Hippocampal formation (tissue), 2 donors: ENCODE measurements at places on chromosomes 1 and 21.

DNA sequence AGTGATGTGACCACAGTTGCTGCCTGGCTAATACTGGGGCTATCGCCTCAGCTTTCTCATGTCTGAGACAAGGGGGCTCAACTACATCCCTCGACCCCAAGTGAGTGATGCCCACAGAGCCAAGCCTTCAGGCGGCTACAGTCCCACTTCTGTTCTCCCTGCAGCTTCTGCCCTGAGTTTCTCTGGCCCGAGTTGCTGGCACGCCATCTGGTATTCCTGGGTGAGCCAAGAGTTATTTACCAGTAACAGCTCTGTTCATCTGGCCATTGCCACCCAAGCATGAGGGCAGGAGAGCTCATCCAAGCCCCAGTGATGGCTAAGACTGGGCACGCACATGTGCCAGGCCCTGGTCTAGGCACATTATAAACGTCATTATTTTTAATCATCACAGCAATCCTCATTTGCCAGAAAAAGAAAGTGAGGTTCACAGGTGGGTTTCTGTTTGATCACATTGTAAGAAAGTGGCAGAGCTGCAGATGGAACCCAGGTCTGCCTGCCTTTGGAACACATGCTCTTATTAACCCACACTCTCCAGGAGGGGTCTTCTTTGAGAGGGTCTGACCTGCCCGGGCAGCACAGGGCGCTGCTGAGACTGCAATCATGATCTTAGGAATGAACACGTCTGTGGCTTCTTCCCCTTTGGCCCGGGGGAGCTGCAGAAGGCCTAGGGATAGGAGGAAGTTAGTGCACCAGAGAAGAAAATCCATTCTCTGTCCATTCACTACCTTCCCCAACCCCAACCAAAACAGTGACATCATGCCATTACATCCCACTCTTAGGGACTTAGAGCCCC, 27.5 kb downstream of the KCND3 start:
- DNase-seq, result peak; percentile 25

- DNase-seq, result no peak
Measured at GRCh38 chr1:22344329-22344630, 107.4 kb upstream of the ZBTB40 start.

- no peak for DNase-seq
Measured at GRCh38 chr21:45050345-45050796, 24.0 kb upstream of the ADARB1 start.

DNA sequence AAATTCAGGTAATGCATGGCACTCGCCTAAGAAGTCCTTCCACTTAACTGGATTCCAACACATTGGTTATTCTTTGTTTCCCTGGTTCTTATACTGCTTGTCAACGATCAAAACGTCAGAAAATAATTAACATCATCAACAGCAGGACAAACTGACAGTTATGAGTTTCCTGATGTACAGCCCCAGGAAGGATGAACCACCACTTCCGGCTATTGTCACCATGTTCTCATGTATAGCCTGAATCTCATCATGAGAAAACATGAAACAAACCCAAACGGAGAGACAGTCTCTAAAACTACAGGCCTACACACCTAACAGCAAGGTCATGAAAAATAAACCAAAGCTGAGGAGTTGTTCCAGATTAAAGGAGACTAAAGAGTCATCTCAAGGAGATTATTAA, 60.5 kb upstream of the FBXO28 start:
- DNase-seq, result no peak

GRCh38 chr1:80154176-80154575, 1147.6 kb upstream of the ADGRL4 start:
- DNase-seq, result no peak

DNA sequence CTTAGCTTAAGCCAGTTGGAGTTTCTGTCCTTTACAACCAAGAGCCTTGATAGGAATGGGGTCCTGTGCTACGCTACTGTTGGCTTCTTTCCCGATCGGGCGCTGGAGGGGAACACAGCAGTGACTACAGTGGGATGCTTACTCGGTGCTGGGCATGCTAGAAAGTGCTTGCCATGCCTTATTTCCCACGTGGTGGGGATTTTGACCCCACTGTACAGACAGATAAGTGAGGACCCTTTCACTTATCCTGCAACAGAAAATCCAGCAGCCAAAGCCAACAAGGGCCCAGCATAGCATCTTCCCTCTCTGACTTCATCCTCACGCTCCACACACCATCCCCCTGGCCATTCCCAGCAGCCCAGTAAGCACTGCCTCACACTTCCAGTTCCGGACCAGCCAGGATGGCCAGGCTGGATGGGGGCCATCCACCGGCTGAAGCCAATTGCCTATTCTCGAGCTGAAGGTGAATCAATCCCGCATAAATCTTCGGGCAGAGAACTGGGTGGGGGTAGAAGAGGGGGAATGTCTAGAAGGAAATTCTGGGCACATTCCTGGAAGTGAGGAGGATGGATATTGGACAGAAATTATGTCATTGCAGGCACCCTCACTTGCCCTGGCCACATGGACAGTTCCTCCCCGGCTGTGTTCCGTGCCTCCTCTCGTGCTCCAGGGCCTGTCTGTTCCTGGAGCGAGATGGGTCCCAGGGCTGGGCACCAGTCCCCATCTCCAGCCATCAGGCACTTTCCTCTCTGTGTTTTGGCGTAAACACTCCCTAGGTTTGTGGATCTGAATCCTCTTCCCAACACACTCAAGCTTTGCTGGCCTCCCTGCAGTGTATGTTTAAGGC, 2.0 kb upstream of the ABCG1 start:
- no peak for DNase-seq

- no peak for DNase-seq
Measured at GRCh38 chr1:166283190-166283589, 116.4 kb upstream of the FAM78B start.

DNA sequence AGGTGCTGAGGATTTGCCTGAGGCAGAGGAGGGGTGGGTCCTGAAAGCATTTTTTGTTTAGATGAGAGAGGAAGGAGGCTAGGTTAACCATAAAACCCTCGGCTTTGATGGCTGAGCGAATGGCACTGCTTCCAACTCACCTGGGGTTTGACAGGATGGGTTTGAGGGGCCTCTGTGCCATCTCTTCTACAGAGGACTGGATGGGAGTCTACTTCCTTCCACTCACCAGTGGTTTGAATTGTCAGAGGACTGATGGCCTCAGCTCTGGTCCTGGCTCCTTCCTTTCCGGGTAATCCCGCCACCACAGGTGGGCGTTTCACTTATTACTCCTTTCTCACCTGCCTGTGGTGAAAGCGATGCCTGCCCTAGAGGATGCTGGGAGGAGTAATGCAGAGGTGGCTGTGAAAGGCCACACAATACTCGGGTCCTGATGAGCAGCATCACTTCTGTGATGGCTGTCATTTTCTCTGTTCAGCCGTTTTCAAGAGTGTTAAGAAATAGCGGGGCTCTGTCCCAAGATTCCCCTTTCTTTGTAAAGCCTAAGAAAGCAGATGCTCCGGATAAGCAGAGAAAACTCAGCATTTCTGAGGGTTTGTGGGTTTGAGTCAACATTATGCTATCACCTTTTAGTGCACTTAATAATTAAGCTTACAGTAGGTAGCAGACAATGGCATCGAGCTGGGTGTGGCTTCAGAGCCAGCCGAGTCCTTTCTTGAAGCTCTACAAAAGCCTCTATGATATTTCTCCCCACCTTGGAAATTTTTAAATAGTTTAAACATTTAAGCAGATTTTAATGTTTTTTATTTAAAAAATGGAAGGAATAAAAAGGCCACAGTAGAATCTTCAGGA, 220.7 kb downstream of the HLX start:
- no peak for DNase-seq

GRCh38 chr1:13549021-13549420, 34.6 kb upstream of the PDPN start:
- no peak for DNase-seq

- DNase-seq, result no peak
Measured at GRCh38 chr1:224502459-224503160, 68.0 kb upstream of the WDR26 start.

- no peak for DNase-seq
Measured at GRCh38 chr1:79741720-79742421, 735.3 kb upstream of the ADGRL4 start.

GRCh38 chr1:4723106-4723505, 68.7 kb downstream of the AJAP1 start:
- no peak for DNase-seq

DNA sequence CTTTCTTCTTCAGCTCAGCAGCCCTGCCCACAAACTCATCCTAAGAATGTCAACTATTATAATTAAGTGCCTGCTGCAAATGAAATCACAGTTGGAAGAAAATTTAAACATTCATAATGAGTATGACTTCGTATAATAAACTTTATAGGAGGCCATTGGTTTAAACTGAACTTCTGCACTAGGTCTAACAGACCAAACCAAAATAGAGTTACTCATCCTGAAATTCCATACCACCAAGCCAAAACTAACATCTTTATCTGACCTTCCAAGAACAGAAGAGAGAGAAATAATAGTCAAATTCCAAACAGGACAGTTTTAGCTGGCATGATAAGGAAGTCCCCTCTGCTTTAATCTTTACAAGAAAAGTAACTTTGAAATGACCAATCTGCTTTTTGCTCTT, 472.4 kb upstream of the PRMT6 start:
- no peak for DNase-seq

DNA sequence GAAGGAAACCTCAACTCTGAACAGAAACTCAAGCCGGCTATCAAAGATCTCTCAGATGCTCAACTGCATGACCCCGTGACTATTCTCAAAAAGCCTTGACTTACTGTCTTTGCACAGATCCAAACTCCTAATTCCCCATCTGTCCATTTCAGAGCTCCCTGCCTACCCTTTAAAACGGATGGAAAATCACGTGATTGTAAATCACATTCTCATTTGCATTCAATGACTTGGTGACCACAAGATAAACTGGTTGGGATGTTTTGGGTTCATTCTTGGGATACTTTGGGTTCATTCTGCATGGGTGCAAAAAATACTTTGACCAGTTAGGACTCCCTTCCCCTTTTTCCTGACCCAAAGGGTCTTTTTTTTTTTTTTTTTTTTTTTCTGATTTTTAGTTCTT, 41.3 kb upstream of the RUNX1 start:
- DNase-seq, result no peak

DNA sequence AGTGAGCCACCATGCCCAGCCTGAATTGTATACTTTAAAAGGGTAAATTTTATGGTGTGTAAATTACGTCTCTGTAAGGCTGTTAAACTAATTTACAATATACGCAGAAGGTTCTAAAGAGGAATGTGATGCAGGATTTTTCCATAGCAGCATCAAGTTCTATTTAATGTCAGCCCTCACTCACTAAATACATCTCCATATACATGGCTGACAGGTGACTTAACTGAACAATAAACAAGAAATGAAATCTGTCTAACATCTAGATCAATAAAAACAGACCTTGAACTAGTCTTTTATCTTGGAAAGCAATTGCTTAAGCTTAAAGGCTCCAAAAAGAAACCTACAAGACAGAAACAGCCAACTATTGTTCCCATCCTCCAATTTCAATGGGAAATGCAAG, 121.5 kb upstream of the MAP1LC3C start:
- no peak for DNase-seq

DNA sequence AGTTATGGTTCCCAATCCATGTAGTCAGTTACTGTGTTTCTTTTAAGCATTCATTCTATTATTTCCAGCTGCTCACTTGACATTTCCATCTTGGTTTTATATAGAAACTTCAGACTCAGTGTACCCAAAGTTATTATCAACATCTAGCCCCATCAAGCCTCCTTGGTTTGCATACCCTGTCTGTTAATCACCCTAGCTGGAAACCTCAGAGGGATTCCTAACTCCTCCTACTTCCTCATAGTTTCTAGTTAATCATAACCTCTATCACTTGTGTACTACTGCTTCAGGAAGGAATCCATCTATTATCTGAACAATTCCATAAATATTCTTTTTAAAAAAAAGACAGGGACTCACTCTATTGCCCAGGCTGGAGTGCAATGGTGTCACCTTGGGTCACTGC, 293.3 kb downstream of the SDCCAG8 start:
- no peak for DNase-seq

- DNase-seq, result no peak
Measured at GRCh38 chr1:247241691-247242090, 14.2 kb upstream of the VN1R5 start.

DNA sequence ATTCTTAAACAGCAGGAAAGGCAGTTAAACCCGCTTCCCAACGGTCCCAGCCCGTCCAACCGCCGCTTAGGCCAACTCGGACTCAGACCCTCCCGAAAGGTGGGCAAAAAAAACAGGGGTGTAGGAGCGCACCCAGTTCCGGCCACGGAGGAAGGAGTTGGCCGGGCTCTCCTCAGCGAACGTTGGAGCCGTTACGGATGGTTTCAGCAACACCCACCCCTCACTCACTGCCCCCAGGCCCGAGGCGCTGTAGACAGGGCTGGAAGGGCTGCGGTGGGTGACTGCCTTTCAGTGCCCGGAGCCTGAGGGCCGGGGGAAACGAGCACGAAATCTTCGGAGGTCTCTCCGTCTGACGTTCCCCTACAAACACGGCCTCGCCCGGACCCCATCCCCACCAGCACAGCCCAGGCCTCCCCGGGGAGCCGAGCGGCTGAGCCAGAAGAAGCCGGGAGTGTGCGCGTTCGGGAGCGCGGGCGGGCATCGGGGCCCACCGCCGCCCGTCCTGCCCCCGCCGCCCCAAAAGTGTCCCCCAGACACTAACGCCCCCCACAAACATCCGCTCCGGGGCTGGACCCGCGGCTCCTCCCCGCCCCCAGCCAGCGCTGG, 1.3 kb downstream of the KDM5B start:
- DNase-seq, result peak; percentile 31

- no peak for DNase-seq
Measured at GRCh38 chr21:38675182-38675824, 130.4 kb upstream of the ETS2 start.

GRCh38 chr1:3213730-3214129, 144.7 kb downstream of the PRDM16 start:
- DNase-seq, result no peak

DNA sequence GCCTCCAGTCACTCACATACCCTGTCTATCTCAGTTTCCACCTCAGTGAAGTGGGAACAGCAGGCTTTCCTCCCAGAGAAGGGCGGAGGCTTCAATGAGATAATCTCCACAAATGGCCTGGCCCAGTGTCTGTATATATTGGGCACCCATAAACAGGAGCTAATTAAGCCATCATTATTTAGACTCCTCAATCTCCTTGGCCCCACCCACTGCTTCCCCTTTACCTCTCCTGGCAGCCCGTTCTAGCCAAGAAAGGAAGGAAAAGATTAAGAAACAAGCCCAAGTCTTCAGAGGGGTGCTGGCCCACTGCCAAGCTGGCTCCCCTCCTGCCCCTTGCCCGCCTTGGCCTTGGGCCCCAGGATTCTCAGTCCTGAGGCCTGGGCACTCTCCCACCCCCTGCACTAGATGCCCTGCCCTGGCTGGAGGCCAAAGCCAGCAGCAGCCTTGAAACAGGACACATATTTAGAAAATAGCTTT, 15.9 kb upstream of the EPB41 start:
- DNase-seq, result no peak
